ENCODE measurements at places on chromosomes 3 and 15. TPM values are rescaled to one million over a fixed set of nuclear protein-coding genes. Genes with fewer than 3 reads are reported as not detected.

- no peak for ATAC-seq
These were observed 42.2 kb downstream of the CMSS1 start for GRCh38 chr3:99859825-99860224.

- ATAC-seq, result no peak
These were observed 45.0 kb upstream of the SACM1L start for GRCh38 chr3:45644063-45644790.

DNA sequence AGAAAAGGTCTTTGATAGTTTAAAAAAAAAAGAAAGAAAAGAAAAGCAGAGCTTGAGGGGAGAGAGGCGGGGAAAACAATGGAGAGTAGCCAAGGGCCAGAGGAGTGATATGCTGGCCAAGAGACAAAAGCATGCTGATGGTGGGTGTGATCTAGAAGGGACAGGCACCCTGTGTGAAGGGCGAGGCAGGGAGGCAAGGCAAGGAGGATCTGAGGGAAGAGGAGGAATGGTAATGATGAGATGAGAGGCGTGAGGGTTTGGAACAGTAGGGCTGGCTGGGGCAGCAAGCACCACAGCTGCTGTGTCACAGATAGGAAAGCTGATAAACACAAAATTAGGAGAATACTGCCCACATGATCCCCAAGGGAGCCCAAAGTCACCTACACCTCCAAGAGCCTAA lies 65.5 kb downstream of the LARS2 start:
- ATAC-seq, result no peak

- ATAC-seq, result no peak
These were observed 59.4 kb downstream of the LDHAL6B start for GRCh38 chr15:59266028-59266427.

The UBAP1L gene
- total RNA-seq, result 4.0 TPM

Measured in motor neuron (in vitro differentiated cells).